ENCODE measurements at places on chromosomes 3 and 15. TPM values are rescaled to one million over a fixed set of nuclear protein-coding genes. Genes with fewer than 3 reads are reported as not detected.

The ANKRD63 gene
- total RNA-seq, result not detected

The RAD54L2 gene
- 11.2 TPM for total RNA-seq

The SERINC4 gene
- 0.18 TPM for total RNA-seq

The BLOC1S6 gene
- total RNA-seq, result 32.9 TPM

The TEX55 gene
- total RNA-seq, result not detected

The CRYBG3 gene
- 23.2 TPM for total RNA-seq

The WDR5B gene
- total RNA-seq, result 3.0 TPM

The HGD gene
- total RNA-seq, result 1.3 TPM

The SRGAP3 gene
- 2.1 TPM for total RNA-seq

The NDUFB5 gene
- 127 TPM for total RNA-seq

The GOLGA8G gene
- total RNA-seq, result not detected

The FEZF2 gene
- total RNA-seq, result not detected

The RPP25 gene
- total RNA-seq, result 1.1 TPM

All from gastrocnemius medialis (tissue), 4 donors.